ENCODE measurements at places on chromosomes 6 and 20.

- no peak for DNase-seq
These were observed 29.0 kb upstream of the PTCHD4 start for GRCh38 chr6:48139818-48140614.

DNA sequence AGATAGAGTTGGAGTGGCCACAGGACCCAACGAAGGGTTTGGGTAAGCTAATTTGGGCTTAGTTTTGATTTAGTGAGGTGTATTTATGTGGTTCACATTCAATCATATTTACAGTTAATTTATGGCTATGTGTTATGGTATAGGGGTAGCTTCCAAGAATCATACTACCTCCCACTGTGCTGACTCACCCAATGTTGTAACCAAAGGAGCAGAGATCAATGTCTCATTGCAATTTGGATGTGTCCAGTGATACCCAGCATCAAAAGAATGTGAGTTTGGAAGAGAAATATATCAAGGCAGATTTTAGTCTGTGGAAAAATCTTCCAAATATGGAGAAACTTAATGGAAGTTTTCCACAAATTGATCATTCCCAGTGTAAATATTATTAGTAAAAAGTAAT is 25.3 kb upstream of the SMIM8 start:
- no peak for DNase-seq

GRCh38 chr6:105862936-105863607 is 223.1 kb upstream of the PRDM1 start:
- no peak for DNase-seq

- DNase-seq: no peak
These were observed 53.6 kb downstream of the ZNF831 start for GRCh38 chr20:59217173-59217572.

DNA sequence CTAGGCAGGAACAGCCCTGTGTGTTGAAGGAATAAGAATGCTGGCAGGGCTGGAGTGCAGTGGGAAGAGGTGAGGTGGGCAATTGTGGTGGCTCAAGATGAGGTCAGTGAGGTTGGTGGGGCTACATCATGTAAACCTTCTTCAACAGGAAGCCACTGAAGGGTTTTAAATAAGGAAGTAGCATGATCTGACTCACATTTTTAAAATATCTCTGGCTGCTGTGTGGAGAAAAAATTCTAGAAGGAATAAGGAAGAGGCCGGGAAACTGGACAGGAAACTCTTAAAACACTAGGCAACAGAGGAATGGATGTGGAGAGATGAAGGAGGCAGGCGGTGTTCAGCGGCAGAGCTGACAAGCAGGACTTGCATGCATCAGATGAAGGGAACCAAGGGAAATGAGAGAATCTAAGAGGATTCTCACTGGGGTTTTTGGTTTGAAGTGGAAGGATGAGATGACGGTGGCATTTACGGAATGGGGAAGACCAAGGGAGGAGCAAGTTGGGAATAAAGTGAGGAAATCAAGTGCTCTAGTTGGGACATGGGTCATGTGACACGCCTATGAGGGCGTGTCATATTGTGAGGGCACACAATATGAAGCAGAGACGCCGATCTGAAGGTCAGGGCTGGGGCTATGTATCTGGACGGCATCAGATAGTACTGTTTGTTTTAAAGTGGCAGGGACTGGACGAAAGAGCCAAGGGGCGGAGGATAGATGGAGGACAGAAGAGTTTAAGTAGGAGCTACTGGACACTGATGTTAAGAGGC is 18.2 kb downstream of the TMEM242 start:
- no peak for DNase-seq

DNA sequence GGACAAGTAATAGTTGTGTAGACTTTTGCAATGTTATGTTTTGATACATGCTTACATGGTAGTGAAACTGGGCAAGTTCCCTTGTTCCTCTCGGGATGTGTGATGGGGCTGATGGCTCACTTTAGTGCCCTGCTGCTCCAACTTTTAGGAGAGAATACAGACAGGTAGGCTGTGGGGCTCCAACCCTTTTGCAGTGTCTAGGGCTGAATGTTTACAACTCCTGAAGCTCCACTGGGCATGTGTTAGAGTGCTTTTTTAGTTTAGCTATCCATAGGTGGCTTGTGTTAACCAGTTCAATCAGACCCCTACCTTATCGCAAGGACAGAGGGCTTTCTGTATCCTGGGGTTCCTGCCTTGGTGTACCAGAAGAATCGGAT is 33.8 kb downstream of the SERPINB6 start:
- DNase-seq: no peak

GRCh38 chr6:21955951-21956350 is 340.9 kb downstream of the PRL start:
- DNase-seq: no peak

DNA sequence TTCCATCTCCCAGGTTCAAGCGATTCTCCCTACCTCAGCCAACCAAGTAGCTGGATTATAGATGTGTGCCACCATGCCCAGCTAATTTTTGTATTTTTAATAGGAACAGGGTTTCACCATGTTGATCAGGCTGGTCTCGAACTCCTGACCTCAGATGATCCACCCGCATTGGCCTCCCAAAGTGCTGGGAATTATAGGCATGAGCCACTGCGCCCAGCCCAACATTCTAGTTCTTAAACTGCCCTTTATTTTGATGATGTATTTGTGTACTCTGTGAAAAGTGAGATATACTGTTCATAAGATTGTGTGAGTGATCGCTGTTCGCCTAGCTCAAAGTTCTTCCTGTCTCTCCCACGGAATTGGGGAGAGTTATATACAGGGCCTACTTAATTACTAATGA is 93.1 kb downstream of the HFE start:
- DNase-seq: no peak

GRCh38 chr6:95366414-95366813 is 210.9 kb upstream of the MANEA start:
- DNase-seq: no peak

- no peak for DNase-seq
These were observed 164.2 kb downstream of the DTNBP1 start for GRCh38 chr6:15498640-15499039.

Measured in stimulated activated CD4-positive, alpha-beta T cell treated with anti-CD3 and anti-CD28 coated beads, Interleukin-2, amount 100 ng/mL, for 48 hours (primary cell).